AML-193 (cell line): ENCODE measurements at places on chromosomes 1 and 21.

GRCh38 chr1:154859786-154860155, 10.3 kb downstream of the KCNN3 start:
- no peak for DNase-seq

DNA sequence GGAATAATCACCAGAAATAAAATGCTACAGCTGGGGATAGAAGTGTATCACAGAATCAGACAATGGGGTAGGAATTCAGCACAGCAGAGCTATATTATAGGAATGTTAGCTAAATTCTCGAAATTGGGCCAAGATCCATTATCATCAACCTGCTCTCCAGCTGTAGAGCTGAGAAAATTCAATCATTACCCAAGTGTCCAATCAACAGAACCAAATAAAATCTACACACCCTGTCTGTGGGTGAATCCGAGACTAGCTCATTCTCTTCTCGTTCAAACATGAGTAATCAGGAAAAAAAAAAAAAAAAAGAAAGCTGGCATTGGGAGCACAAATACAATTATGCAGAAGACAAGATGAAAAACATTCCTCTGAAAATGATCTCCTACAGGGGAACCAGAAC, 119.2 kb downstream of the CDC7 start:
- DNase-seq = no peak

DNA sequence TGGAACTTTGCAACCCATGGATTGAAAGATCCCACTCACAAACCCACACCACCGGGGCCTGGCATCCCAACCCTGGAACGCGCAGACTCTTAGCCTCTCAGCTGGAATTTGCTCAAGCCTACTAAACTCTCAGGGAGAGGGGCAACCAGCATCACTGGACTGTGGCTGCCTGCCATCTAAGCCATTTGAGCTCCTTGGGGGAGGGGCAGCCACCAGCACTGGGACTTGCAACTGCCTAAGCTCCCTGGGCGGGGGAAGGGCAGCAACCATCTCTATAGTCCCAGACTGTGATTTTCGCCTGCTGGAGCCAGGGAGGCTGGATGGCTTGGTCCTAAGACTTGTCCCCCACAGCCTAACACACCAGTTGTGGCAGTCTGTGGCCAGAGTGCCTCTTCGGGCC, 122.3 kb downstream of the SNX7 start:
- no peak for DNase-seq

DNA sequence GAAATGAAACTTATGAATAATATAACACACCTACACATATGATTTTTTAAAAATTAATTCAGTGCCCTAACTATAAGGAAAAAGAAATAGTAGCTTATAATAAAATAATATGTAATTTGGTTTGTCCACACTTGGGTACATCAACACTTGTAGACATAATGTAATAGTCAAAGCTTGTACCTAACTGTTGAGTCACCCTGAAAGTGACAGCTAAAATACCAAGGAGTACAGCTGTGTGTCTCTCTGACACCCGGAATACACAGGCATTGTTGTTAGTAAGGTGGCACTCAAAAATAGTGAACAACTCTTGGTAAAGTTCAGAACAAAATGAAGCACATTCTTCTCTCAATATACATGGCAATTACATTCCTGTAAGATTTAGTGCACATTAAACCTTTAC, 243.4 kb downstream of the TRABD2B start:
- no peak for DNase-seq

DNA sequence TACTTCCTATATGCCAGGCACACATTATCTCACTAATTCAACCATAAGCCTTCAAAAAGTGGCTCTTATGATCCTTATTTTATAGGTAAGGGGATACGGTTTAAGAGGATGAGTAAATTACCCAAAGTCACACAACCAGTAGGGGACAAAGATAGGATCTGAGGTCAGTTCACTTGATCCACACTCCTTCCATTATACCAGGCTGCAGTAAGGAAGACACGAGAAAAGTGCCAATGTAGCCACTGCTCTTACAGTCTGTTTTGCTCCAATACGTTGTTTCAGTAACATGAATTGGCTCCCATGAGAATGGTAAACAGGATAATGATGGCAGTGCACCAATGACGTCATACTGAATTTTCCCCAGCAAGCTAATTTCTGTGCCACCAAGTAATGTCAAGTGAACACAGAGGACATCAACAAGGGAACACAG, 15.4 kb upstream of the GUCA2A start:
- no peak for DNase-seq

GRCh38 chr1:115729756-115730155, 38.8 kb downstream of the CASQ2 start:
- DNase-seq = no peak

- DNase-seq = no peak
These were observed 92.1 kb upstream of the C1orf174 start for GRCh38 chr1:3992103-3992556.

DNA sequence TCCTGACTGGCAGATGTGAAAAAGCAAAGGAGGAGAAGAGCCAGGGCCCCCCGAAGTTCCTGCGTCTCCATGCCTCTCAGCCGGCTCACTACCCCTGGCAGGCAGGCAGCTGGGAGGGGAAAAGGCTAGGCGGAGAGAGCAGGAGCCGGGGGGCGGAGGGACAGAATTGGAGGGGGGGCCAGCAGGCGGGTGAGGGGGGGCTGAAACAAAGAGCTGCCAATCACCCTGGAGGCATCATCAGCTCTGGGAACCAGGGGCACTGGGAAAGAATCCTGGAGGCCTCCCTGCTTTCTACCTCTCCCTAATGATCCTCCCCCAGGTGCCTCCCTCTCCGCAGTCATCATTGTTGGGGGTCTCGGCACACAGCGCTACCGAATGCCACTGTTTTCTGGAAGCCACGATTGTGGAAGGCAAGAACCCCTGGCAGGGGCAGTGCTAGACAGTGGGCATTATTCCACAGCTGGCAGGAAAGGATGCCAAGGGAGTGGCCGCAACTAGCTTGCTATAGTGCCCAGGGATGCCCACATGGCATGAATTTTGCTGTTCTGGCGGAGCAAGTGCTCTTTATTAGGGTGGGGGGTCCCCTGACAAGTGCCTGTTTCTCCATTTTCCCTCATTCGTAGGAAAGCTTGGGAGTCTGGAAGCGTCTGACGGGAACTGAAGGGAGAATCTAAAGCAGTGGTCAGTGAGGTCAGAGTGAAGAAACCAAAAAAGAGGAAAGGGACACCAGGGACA, at the start of gene THBS3:
Gene THBS3 (minus strand): TSS at position 92 of the 735 bp plus-strand sequence. CDS start 21 bp downstream, at position 71.
- DNase-seq = no peak

DNA sequence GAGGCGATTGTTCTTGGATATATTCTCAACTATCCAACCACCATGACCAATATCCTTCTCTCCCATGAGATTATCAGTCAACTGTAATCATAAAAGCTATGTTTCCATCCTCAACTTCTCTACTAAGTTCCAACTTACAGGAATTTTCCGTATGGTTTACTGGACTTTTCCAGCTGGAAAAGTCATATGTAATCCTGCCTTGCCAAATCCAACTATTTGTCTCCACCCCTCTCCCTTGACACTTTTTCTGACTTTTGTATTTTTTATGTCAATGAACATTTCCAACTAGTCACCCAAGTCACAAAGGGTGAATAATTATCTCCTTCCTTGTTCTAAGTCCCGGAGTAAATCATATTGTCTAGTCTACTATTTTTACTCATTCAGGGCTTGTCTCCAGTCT, 293.1 kb downstream of the USP25 start:
- DNase-seq = no peak
